ENCODE measurements at places on chromosomes 7 and 10.

GRCh38 chr7:40757109-40757508 is 622.3 kb downstream of the SUGCT start:
- no peak for DNase-seq

DNA sequence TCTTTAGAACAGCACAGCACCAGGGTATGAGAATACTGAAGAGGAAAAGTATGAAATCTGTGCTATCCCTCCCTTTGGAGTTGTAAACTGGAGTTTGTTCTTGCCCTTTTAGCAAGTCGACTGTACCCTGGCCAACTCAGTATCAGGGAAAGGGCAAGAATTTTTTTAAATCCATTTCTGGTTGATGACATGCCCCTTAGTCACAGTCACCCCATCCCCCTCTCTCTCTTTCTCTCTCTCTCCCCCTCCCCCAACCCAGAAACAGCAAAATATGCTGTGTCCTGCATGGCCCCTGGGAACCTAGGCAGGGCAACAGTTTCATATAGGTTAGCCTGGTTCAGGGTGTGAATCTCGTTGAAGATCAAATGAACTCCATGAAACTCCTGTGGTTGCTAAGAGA is 177.7 kb upstream of the ADO start:
- no peak for DNase-seq

- no peak for DNase-seq
Observed at GRCh38 chr10:35668865-35669650, 27.0 kb upstream of the FZD8 start.

DNA sequence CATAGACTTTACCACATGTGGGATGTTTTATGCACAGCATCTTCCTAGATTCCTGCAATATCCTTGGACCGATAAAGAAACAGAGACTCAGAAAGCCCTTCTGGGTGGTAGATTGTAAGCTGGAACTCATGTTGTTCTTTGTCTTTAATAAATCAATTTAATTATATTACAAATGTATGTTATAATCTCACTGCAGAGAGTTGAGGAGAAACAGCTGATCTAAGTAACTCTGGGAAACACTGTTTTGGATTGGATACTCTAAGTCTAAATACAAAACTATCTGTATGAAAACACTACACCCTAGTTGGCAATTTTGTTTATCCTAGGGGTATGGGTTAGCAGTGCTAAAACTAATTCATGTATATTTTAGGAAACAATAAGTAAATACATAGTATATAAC is 1015.2 kb downstream of the XPNPEP1 start:
- DNase-seq = no peak

- DNase-seq = no peak
Observed at GRCh38 chr10:117216611-117217195, 19.4 kb downstream of the KCNK18 start.
